ENCODE measurements at places on chromosomes 5 and 9.

DNA sequence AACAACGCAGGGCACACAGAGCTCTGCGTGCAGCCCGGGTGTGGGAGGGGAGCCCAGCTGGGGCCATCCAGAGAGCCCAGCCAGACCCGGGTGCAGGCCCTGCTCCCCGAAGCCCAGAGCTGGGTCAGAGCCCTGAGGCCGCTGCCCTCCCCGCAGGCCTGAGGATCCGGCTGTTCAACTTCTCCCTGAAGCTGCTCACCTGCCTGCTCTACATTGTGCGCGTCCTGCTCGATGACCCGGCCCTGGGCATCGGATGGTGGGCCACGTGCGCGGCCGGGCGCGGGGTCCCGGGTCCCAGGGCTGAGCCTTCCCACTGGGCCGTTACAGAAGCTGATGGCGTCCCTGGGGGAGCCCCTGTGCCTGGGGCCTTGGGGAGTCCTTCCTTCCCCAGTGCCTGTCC is 48.8 kb downstream of the KCNT1 start:
- no peak for DNase-seq

DNA sequence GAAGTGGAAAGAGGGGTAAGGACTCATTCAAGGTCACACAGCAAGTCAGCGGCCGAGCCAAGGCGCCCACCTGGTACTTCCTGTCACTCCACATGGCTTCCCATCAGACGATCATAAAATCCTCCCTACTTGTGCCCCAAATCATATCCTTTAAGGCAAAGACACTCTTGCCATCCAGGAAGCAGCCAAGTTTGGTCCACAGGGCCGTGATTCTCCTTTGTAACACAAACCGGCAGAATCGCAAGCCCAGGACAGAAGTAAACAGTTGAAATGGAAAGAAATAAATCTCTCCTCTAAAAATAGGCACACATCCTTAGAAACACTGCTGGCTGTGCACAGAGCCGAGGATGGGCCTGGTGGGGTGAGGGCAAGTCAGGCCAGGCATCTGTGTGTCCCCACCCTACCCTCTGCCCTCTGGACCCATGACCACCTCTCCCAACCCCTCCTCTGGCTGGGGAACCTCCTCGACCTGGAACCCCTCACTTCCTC is 30.5 kb downstream of the TMOD1 start:
- DNase-seq = no peak

DNA sequence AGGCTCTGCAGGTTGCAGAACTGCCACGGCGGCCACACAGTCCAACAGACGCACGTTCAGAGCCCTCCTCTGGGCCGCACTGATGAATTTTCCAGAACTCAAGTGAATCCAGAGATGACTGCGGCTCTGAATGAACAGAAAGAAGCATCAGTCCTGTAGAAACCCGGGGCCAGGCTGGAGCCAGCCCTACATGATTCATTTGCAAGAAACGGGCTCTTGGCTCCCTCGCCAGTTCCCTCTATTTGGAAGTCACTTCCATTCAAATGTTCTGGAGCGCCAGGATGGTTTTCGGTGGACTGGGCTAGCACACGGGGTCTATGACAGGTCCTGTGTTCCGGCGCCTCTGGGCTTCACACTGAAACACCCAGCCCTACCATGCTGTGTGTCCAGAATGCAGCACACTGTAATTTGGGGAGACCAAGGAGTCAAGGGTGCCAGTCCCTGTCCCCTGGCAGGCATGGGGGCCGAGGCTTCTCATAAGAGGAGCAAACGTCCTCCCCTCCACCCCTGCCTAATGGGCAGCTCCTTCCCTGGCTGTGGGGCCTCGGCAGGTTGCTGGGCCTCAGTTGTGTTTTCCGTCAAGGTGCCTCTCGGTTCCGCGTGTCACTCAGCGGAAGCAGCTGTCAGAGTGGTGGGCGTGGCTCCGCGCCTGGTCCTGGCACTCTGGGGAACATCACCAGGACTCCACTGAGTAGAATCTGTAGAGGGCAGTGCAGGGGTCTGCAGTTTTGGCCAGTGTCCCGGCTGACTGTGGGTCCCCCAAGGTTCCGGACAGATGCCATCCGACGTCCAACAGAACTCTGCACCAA is 18.1 kb upstream of the COL5A1 start:
- no peak for DNase-seq

- peak; percentile 68 for DNase-seq
Observed at GRCh38 chr5:81420039-81420667, 26.2 kb upstream of the ACOT12 start.

- no peak for DNase-seq
Observed at GRCh38 chr5:71748360-71748759, 29.3 kb downstream of the CARTPT start.

DNA sequence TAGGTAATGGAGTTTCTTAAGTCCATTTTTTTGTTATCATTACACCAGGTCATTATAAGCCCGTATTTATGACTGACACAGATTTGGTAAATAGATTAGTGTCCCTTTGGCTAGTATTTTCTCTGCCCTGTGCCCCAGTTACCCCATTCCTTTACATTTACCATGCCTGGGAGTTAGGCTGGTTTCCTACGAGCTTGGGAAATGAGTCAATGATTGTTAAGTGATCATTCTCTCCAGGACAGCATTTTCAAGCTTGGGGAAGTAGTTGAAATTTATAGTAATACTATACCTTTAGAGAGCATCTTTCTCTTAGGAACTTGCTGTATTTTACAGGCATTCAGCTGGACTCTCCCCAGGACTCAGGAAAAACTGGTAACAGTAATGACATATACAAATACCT is 573.1 kb downstream of the TLE4 start:
- no peak for DNase-seq

GRCh38 chr5:1059884-1060263 is 51.3 kb downstream of the NKD2 start:
- DNase-seq = no peak

DNA sequence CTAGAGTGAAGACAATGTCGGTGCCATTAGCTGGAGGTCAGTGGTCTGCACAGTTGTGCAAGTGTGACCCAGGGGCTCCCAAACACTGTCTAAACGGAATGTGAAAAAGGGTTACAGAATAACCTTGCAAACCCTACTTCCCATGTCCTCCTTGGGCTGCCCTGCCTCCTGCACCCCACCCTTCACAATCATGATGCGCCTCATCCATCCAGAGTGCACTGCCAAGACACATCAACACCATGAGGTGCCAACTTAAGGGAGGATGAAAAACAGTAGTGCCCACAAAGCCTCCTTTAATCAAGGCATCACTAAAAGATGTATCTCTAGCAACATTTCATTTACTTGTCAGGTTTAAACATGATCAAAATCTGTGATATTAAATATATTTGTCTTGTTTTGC is 87.1 kb downstream of the SETX start:
- DNase-seq = no peak

DNA sequence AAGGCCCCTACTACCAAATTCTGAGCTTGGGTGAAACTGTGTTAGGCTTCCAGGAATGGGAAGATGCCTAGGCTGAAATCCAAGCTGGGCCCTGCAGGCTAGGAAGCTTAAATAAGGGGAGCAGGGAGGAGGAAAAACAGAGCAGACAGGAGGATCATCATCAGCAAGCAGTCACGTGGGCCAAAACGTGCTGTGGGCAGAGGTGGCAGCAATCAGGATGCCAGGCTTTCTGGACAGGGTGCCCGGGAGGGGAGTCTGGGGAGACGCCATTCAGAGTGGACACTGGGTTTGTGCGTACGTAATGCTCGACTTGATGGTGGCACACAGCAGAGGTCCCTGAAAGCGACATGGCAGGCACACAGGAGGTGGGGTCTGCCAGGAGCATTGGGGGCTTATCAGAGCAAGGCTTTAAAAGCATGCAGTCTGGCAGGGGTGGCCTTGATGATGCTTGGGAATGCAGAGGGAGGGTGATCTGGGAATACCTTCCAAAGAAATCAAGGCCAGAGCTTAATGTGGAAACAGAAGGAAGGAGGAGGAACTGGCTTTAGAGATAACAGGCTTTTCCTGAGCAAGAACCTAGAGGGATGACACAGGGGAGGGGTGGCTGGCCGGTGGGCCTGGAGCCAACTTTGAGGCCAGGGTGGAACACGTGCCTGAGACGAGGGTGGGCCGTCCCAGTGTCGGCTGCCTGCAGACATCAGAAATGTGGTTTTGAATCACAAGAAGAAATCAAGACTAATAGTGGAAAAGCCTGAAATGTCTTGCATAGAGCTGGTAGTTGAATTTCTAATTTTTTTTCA is 212.5 kb downstream of the GADD45G start:
- no peak for DNase-seq

DNA sequence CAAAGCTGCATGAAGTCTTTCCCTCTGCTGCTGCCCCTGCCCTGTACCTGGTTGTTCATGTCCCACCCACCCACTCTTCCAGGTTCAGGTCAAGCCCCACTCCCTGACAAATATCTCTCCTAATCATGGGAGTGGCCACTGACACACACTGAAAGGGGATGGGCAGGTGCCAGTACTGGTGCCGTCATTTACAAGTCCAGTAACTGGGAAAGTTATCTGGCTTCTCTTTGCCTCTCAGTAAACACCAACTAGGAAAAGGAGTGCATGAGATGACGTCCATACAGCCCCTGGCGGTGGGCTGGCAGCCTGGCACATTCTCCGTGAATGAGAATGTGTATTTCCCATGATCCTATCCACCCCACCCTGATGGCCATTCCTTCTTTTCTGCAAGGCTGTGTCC is 225.2 kb downstream of the FSTL4 start:
- DNase-seq = no peak

DNA sequence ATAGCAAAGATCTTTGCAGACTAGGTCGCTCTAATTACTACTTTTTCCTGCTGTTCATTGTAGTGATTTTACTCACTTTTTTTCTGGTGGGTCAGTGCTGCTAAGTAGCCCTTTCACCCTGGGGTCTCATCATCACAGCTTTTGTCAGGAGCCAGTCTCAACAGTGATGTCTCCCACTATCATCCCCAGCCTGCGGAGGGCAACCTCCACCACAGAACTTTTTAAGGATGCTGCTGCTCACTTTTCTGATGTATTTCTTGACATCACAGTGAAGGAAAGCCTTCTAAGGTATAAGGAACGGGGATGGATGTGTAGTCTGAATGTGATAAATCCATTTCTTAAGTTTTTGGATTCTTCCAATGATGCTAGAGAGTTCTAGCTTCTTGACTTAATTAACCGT is 242.5 kb upstream of the RIOK2 start:
- DNase-seq = no peak

DNA sequence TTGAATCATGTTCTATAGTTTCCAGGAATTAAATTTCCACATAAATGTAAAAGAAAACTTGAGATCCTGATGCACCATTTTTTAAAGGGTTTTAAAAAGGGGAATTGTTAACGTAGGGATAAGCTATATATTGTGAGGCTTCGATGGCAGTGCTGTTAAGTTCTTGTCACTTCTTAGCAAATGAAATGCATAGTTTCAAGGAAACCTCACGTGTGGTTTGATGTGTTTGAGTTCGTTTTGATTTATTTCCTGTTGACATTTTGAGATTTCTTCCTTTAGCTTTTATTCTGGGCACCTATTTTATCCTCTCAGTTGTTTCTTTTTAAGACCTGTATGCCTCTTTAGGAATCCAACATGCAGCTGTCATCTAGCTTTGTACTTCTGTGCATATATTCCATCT is 301.0 kb downstream of the DOCK8 start:
- DNase-seq = peak; percentile 9

DNA sequence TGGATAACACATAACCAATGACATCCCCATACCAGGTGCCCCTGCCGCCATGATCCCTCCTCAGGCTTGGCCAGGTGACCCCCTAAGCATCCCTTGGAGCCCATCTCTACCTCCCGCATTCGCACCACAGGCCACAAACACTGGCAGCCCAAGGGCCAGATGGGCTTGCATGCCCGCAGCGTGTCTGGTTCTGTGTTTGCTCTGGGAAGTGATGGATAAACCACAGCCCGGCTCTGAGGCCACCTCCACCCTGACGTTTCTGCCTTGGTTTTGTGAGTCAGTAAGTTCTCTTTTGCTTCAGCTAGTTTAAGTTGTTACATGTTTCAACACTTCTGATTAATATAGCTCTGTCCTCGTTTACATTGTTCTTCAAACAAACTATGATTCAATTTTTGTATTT is 172.4 kb upstream of the PHYKPL start:
- no peak for DNase-seq

DNA sequence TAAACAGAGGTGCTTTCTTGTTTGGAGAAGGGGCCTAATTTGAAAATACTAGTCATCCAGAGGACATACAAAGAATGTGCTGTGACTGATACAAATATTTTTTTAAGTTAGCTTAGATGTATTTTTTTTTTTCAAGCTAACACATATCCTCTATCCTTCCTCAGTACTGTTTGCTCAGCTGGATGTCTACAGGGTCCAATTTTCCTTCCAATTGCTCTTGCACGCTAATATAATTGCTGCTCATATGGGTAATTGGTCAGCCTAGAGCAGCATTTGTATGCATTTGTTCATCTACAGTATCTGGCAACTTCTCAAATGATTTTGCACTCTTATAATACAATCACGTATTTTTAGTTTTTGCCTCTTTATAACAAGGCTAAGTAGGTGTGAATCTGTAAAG is 84.7 kb downstream of the ZDHHC21 start:
- no peak for DNase-seq

DNA sequence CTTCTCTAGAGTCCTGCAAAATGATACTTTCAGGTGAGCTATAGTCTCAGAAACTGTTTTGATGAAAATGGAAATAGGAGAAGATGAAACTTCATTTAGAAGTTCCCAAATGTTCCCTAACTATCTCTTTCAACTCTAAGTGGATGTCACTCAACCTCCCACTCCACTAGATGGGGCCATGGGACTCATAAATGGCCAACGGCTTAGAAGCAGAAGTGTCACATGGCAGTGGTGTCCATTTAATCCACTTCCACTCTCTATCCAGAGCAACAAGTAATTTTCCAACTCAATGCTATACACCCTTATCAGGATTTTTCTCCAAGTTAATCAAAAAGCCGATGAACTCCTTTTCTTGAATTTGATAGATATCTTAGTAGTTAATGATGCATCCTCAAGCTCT is 295.7 kb downstream of the EDIL3 start:
- peak; percentile 3 for DNase-seq

GRCh38 chr5:157460921-157461792 is 1.1 kb downstream of the NIPAL4 start:
- DNase-seq = no peak

DNA sequence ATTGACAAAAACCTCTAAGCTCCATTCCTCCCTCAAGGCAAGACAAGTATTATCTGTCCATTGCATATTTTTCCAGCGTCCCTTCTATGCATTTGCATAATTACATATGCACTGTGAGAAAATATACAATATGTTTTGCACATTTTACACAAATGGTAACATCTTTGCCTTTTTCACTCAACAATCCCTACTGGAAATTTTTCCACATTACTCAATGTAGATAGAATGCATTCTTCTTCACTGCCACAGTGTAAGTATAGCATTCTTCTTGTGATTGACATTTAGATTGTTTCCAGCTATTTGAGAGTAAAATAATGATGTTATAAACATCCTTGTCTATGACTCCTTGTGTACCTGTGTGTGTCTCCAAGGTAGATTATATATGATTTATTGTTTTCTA is 205.0 kb downstream of the SLIT3 start:
- DNase-seq = no peak

Data from Jurkat, Clone E6-1 (cell line).